CD8-positive, alpha-beta memory T cell (primary cell): ENCODE measurements at places on chromosomes 16 and 17.

GRCh38 chr16:85869785-85870558 is 29.0 kb upstream of the IRF8 start:
- DNase-seq, result no peak

DNA sequence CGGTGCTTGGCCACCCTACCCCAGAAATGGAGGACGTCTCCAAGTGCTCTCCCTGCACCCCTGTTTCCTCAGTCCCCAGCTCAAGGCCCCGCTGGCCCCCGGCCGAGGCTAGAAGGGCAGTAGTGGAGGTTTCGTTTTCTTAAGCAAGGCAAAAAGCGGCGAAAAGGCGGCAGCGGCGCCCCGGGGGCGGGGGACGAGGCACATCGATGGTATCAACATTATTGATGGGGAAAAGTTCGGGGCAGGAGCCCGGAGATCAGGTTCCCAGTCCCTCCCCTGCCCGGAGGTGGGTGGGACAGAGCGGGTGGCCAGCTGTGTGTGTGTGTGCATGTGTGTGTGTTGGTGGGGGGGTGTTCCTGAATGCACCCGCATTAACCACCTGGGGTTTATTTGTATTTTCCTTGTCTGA is 4.1 kb upstream of the SALL1 start:
- no peak for DNase-seq

GRCh38 chr16:60329108-60329507 is 1595.0 kb upstream of the GOT2 start:
- no peak for DNase-seq

DNA sequence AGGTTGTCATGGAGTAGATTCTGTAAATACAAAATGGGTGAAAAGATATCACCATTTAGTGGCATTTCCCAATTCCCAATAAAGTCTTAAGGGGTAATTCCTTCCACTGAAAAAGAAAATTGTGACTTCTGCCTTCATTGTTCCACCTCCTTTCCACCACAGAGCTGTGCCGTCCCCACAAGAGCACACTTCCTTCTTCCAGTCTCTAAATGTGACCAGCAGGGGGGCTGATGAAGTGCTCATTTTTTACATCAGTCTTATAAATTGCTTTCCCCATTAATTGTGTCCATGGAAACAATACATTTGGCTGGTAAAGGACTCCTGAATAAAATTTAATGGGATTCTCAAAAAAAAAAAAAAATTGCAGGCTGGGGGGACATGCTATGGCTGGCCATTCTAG is 260.8 kb upstream of the PSMD7 start:
- DNase-seq, result no peak

DNA sequence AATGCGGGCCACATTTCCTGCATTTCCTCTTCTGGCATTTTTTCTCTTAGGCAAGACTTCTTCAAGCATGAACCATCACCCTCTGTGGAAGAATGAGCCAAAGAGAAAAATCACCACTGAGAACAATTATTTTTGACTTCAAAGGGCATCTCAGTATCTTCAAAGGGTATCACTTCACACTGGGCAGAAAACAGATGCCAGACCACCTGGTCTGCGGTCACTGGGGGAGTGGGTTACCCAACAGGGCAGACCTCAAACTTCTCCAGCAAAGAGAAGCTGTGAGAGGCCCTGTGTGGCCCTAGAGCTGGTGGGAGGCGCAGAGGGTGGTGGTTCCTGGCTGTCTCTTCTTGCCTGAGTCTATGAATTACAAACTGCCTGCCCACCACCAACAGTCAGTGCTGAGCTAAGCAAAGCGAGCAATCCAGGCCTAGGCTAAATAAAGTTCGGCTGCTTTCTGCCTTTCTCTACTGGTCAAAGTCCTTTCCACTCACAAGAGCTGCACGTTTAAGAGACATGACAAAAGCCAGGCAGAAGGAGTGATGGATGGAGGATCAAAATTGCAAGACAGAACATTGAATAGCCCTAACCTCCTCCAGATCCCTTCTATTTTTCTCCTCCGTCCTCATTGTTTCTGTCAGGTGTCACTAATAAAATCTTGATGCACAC is 602.7 kb upstream of the CDH5 start:
- DNase-seq, result no peak

DNA sequence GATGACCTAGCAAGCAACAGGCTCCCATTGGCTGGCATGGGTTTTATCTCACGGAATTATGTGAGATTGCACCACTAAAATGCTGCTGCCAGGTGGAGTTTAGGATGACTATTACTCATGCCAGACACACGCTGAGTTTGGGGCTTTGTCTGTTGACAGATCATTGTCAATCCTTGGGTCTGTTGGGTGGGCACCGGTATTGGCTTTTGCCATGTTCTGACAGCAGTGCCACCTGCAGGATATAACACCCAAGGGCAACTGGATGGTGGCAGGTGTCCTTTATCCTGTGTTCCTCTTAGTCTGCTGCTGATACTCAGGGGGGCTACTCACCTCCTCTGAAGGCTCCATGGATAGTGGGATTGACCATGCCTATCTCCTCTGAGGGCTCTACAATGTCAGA is 221.6 kb upstream of the DYNLRB2 start:
- no peak for DNase-seq

- DNase-seq, result no peak
These were observed 3.3 kb upstream of the BRD7 start for GRCh38 chr16:50371936-50372595.

DNA sequence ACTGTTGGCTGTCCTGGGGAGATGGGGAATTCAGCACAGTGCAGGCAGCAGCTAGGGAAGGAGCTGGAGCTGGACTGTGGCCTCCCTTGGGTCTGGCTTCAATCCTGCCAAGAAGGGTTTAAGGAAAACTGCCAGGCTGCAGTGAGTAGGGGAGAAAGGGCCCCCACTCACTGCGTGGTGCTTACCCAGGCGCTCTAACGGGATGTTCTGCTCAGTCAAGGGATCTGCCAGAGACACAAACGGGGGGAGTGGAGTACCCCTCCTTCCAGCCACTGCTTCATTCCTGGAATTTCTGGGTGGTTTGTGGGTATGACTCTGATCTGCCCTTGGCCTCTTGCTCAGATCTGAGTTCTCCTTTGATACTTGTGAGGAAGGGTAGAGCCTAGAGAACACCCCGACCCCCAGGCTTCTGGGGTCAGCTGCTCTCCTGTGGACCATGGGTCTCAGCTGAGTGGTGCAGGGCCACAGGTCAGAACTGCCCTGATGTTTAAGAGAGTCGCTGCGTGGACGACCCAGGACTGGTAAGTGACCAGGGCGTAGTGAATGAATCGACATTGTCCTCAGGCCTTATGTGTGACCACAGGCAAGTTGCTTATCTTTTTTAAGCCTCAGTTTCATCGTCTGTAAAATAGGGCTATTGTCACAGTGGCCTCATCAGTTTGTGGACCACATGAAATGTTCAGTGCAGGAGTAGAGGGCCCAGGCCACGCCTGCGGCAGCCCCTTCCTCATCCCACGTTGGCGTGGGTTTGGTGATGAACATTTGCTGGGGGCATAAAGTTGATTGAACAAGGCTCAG is 9.6 kb downstream of the CRISPLD2 start:
- DNase-seq, result no peak
